ENCODE measurements at places on chromosomes 6 and 20. TPM values are rescaled to one million over a fixed set of nuclear protein-coding genes. Genes with fewer than 3 reads are reported as not detected.

Gene VSX1
- not detected for total RNA-seq

Gene FAM120B
- total RNA-seq = 25.9 TPM

Gene FAM184A
- 24.9 TPM for total RNA-seq

Gene MOXD1
- 0.07 TPM for total RNA-seq

Gene PNLDC1
- total RNA-seq = 0.35 TPM

Gene LTB
- total RNA-seq = 89.3 TPM

Gene MYL9
- 0.57 TPM for total RNA-seq

Gene MAN1A1
- 25.9 TPM for total RNA-seq

Gene SNAI1
- 0.33 TPM for total RNA-seq

Gene SLC17A1
- total RNA-seq = not detected

Gene OR2H2
- not detected for total RNA-seq

Gene RPS6KA2
- 2.9 TPM for total RNA-seq

Gene BANF2
- not detected for total RNA-seq

Gene PTK7
- 2.9 TPM for total RNA-seq
